ENCODE measurements at places on chromosomes 5 and 9.

DNA sequence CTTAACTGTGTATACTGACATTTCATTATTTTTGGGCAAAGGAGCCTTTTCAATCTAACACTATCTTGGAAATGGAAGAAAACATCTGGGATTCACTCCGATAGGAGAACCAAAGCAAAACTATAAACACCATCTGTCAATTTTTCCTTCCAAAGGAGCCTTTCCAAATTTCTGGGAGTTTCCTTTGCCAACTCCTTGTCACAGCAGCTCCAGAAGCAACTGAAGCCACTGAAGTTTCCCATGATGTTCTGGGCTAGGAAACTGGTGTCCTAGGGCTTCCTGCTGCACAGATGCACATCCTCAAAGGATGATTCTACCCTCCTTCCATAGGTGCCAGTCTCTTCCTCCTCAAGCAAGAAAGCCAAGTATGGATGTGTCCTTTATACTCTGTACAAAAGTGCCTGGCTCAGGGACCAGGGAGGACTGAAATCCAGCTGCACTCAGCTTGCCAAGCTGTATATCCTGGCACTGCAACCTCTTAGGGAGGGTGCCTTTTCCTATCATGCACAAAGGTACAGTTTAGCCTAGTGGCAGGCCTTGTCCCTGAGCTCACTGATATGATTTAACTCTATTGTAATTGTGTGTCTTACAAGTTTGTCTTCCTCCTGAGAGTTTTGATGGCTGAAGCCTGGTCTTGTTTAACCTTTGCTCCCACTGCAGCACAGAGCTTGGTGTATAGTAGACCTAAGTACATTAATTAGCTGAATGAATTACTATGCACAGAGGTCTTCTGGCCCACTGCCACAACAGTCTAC lies 8.4 kb upstream of the UBAP1 start:
- DNase-seq, result no peak

DNA sequence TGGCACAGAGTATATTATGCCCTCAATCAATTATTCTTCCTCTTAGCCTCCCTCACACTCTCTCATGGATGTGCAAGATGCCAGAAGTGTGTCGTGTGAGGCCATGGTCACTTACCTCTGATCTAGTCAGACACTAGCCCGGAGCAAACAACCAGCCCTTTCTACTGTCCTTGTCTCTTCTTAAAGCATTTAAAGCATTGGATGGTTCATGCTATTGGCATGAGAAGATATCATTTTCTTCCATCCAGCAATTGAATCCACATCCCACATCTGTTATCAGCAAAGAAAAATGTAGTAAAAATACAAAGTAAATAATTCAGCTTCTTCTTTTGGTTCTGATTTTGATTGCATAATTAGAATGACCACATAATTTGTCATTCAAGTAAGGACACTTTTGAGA lies 267.2 kb upstream of the ACO1 start:
- no peak for DNase-seq

- no peak for DNase-seq
Observed at GRCh38 chr9:127991757-127992274, 11.0 kb upstream of the EEIG1 start.

GRCh38 chr5:97148288-97148687 lies 5.9 kb upstream of the LIX1 start:
- DNase-seq, result no peak

DNA sequence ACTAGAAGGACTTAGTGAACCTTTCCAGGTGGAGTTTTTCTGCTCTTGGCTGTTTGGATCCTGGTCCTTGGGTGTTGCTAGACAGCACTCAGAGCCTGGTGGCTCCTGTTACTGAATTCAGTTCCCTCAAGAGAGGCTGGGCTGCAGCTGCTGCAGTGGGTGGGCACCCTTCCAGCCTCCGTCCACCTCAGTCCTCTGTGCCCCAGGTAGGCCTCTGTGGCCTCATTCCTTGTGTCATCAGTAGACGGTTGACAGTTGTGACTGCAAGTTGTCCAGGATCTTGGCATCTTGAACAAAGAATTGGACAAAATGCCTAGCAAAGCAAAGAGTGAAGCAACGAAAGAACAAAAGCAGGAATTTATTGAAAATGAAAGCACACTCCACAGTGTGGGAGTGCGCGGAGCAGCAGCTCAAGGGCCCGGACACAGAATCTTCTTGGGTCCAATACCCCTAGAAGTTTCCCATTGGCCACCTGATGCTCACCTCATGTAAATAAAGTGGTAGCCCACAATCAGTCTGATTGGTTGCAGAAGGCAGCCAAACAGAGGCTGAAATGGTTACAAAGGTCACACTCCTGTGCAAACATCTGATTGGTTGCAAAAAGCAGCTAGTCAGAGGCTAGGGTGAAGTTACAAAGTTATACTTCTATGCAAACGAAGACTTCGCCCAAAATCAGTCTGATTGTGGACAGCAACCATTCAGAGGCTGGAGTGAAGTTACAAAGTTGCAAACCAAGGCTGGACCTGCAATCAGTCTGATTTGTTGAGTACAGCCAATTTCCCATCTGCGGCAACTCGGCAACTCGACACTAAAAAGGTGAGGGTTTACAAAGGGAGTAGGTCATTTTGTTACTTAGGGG lies 40.1 kb downstream of the F2R start:
- DNase-seq, result no peak

DNA sequence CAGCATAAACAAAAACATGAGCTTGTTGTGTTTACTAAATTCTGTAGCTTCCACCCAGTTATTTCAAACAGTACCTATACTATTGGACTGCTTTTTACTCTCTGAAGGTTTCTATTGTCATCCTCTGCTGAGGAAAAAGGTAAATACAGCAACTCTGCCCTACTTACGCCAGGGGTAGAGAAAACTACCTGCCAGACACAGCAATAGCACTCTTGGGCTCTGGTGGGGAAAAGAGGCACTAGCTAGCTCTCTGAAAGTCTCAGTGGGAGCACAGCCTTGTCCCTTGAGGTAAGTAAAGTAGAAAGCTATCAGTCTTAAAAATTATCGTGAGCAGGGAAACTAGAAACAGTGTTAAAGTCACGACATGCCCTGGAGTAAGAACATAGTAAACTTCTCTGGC lies 3.7 kb downstream of the HCN1 start:
- no peak for DNase-seq

GRCh38 chr5:39716532-39717028 lies 291.8 kb upstream of the DAB2 start:
- no peak for DNase-seq

GRCh38 chr5:95770830-95771708 lies 39.9 kb downstream of the RHOBTB3 start:
- DNase-seq, result no peak

DNA sequence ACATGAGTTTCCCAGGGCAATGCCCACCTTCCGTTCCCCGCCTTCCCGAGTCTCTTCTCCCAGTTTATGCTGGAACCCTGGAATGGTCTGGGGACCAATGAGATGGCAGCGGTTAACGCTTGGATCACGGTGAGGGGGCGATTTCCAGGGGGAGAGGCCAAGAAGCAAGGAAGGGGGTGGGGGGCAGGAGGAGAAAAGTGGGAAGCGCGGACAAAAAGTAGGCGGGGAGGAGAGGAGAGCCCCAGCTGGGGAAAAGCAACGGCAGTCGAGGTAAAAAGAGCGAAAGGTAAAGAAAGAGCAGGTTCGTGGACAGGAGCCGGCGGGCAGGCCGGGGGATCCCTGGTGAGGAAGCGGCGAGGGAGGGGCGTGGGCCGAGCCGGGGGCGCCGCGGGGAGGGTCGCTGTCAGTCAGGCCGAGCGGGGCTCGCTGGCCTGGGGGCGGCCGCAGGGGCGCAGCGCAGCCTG lies 508 bp upstream of the SNCAIP start:
- DNase-seq, result no peak
